ENCODE measurements at places on chromosomes 13 and 19.

DNA sequence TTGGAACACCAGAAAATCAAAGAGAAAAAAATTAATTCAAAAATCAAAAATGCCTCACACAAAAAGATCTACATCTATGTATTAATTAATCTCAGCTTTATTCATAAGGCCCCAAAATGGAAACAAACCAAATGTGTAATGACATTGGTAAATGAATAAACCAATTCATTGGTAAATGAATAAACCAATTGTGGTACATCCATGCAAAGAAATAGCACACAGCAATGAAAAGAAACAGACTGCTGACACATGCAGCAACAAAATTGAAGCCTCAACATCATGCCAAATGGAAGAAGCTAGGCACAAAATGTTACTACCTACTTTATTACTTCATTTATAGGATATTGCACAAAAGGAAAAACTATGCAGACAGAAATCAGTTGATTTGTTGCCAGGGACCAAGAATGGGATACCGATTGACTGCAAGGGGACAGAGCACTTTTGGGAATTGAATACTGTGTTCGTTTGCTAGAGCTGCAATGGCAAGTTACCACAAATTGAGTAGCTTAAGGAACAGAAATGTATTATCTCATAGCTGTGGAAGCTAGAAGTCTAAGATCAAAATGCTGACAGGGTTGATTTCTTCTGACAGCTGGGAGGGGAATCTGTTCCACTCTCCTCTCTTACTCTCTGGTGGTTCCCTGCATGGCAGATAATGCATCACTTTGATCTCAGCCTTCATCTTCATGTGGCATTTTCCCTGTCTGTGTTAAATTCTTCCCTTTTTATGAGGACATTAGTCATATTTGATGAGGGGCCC, 252.8 kb downstream of the RFC3 start:
- no peak for DNase-seq

- DNase-seq: no peak
Observed at GRCh38 chr13:50403311-50403710, 388.1 kb downstream of the KCNRG start.

- no peak for DNase-seq
Observed at GRCh38 chr13:31350560-31350959, 150.8 kb downstream of the B3GLCT start.

DNA sequence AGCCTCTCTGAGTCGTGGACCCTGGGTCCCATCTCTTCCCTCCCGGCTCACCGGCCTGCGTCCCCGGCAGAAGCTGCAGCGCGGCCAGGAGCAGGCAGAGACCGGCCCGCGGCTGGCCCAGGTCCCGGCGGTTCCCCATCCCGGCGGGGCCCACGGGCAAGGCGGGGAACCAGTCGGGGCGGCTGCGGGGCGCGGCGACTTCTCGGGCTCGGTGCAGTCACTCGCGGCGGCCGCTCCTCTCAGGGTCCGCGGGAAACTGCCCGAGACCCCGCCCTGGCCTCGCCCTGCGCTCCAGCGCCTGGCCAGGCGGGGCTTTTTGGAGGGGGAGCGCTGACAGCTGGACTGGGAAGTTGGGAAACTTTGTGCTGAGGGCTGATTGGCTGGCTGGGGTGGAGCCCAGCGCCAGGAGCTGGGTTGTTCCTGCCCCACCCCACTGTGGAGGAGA, at the start of gene COL5A3:
Gene COL5A3 (minus strand): TSS at position 258 of the 445 bp plus-strand sequence. CDS start 119 bp downstream, at position 139.
- DNase-seq: no peak

DNA sequence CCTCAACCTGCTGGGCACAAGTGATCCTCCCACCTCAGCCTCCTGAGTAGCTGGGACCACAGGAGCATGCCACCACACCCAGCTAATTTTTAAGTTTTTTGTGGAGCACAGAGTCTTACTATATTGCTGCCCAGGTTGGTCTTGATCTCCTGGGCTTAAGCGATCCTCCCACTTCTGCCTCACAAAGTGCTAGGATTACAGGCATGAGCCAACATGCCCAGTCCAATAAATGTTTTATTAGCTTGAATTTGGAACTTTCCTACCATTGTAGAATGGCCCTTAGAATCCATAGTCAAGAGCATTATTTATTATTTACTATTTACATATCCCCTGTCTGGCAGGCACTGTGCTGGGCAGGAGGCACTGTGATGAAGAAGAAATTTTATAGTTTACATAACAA, 39.6 kb upstream of the CLDN10 start:
- DNase-seq: no peak

DNA sequence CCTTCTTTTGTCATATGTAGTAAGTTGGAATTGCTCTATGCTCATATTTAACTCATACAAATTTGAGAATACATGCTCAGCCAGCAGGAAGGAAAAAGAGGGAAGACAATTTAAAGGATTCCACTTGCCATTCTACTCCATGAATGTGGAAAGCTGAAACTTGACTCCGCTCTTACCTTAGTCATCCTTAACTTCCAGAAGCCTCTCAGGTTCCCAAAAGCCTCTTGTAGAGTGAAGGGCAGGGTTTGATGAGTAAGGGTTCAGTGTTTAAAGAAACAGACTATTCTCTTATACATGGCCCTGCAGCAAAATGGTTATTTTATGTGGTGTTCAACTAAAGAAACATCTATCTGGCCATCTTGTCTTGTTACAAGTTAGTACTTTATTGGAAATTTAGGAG, 27.1 kb downstream of the FAM124A start:
- DNase-seq: no peak

DNA sequence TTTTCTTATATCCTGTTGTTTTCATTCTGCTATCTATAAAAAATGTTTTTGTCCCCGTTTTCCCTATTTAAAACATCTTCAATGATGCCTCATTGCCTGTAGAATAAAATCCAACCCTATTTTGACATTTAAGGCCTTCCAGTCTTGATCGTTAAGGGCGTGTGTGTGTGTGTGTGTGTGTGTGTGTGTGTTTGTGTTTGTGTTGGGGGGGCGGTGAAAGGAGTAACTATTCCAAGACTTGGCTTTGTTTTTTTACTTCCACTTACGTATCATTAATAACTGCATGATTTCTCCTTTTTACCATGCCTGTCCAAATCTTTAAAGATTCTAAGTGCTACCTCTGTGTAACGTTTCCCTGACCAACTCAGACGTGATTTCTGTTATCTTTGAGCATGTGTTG, 784 bp downstream of the PIBF1 start:
- DNase-seq: no peak

DNA sequence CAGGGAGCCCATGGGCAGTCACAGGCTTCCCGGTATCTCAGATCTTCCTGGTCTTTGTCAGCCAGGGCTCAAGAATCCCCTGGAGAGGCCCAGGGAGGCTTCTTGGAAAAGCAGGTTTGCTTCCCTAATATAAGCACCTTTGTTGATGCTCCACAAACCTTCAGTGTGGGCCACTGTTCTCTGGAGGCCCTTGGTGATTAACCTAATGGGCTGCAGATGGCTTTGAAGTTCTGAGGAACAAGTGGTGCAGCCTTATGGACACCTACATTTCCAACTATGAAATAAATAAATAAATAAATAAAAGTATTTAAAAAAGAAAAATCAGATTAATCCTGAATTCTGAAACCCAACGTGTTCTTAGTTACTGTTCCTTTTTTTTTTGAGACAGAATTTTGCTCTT, at the start of gene BSPH1:
Gene BSPH1 (minus strand): TSS at position 101 of the 400 bp plus-strand sequence. CDS start 89 bp downstream, at position 12.
- DNase-seq: no peak

- no peak for DNase-seq
Observed at GRCh38 chr13:110410000-110410399, 102.9 kb downstream of the COL4A2 start.

- DNase-seq: no peak
Observed at GRCh38 chr19:40609561-40610395, 8.6 kb downstream of the LTBP4 start.

GRCh38 chr19:34386645-34387445, 17.4 kb upstream of the PDCD2L start:
- DNase-seq: no peak

- no peak for DNase-seq
Observed at GRCh38 chr19:21568816-21569493, 63.6 kb downstream of the ZNF429 start.

GRCh38 chr19:56692206-56692895, 20.8 kb upstream of the ZNF835 start:
- DNase-seq: no peak

DNA sequence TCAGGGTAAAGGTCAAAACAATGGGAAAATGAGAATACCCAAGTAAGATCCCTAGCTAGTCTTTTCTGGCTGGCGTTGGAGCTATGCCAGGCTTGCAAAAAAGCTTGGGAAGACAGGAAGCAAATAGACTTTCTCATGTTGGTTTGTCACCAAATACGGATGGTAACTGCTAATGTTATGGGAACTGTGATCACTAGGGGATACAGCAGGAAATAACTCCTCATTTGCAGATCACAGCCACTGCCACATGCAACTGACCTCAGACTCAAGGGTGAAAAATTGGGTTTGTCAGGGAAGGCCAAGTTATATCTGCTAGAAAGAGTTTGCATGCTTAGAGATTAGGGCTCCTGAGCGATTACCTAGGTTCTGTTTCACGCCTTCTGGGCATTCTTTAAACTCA, 162.9 kb downstream of the NHLRC3 start:
- no peak for DNase-seq

DNA sequence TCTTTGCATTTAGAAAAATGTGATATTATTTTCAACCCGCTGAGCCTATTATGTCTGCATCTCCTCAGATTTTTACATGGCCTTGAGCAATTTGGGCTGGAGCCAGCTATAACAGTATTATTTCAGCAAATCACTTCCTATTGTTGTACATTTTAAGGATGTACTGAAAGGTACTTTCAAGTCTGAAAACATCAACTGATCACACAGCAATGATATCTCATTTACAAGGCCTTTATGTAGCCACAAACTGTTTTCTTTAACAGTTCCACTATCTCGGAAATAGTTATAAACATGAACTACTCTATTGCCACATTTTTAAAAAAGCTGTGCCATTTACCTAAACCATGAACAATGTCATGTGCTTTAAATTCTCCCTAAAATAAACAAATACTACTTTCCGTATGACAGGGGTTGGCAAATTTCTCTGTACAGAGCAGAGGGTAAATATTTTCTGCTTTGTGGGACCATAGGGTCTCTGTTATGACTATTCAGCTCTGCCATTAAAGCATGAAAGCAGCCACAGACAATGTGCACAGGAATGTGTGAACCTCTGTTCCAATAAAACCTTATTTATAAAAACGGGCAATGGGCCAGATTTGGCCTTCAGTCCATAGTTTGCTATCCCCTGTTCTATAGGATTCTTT, 560.4 kb downstream of the GPC6 start:
- DNase-seq: no peak

GRCh38 chr13:70894258-70894657, 786.0 kb upstream of the KLHL1 start:
- no peak for DNase-seq

- no peak for DNase-seq
Observed at GRCh38 chr19:7676376-7676775, 514 bp upstream of the MCEMP1 start.

GRCh38 chr19:39596911-39597310, 5.4 kb upstream of the LGALS13 start:
- no peak for DNase-seq

DNA sequence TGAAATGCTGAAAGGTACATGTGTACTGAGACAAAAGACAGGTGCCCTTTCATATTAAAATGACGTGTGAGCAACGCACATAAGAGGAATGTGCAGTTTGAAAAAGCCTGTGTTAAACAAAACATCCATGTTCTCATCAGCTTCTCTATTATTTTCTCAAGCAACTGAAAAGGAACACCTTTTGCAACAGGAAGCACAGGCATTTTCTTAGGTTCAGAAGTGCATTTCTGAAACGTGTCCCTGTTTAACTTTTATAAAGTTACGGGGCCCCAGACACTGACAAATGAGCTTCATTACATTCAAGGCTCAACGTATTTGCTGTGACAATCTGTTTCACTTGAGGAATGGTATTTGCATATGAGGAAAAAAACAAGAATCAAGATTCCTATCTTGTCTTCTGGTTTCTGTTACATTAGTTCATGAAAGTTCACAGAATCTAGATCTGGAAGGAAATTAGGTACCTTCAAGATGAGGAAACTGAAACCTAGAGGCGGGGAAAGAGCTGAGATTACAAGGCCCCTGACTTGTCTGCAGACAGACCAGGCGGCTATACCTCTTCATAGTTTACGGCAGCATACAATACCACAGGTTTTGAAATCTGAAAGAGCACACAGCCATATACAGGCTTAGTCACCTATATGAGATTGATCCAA, 431.7 kb downstream of the KLF12 start:
- DNase-seq: no peak

GRCh38 chr13:96403651-96404050, 313.7 kb downstream of the HS6ST3 start:
- no peak for DNase-seq

- no peak for DNase-seq
Observed at GRCh38 chr13:78478183-78478582, 125.2 kb downstream of the POU4F1 start.

DNA sequence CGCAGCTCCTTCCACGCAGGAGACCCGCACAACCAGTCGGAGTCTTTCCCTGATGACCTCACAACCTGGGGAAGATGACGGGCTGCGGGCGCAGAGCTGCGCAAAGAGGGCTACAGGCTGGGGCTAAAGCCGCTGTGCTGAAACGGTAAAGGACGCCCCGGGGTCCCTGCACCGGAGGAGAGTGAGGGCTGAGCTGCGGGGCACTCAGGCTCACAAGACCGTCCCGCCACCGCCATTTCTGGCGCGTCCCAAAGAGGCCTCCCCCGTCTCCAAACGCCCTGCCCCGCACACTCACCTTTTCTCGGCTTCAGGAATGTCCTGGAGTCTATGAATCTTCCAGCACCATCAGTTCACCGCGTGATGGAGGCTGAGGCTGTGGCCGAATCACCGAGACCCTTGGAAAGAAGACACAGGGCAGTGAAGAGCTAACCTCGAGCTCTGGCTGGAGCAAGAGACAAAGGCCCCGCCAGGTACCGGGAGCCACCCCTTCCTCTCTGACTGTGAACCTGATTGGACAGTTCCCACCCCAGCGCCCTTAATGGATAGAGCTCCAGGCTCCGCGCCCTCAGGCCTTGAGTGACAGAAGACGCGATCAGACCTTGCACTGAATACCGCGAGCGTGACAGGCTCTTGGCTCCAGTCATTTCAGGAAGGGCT, 41.8 kb upstream of the ZNF429 start:
- no peak for DNase-seq

DNA sequence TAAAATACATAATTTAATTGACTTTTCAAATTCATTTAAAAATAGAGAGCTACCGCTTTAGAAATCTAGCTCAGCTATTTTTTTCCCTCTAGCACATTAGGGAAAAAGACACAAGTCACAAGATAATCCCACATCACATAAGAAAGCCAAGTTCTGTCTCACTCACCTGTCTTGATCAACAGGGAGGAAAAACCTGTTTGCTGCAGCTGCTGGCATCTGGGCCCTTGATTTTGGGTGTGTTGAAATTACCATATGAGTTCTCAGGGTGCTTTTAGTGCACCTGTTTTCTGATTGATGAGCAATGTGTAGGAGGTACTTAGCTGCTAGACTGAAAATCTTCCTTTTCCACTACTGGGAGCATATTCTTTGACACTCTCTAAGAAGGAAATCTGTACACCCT, 53.8 kb downstream of the ZDHHC20 start:
- DNase-seq: no peak

DNA sequence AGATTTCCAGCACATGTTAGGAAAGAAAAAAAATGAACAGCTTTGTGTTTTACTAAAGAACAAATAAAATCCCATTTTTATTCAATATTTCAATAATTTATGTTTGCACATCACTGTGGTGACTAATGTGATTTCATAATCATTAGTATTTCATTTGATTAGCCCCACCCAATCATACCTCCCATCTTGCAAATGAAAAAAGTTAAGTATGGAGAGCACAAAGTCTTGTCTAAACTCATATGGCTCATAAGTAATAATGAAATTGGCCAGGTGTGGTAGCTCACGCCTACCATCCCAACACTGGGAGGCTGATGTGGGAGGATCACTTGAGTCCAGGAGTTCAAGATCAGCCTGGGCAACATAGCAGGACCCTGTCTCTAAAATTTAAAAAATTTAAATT, 3.8 kb downstream of the ZNF490 start:
- no peak for DNase-seq

Measured in HTR-8/SVneo (cell line).